ENCODE measurements at places on chromosomes 6 and 20. TPM values are rescaled to one million over a fixed set of nuclear protein-coding genes. Genes with fewer than 3 reads are reported as not detected.

TREM2 gene
- total RNA-seq = 0.59 TPM

EYS gene
- not detected for total RNA-seq

OLIG3 gene
- total RNA-seq = not detected

GRCh38 chr6:33116417-33116816, 40.6 kb downstream of the HLA-DPB1 start:
- no peak for DNase-seq

DNA sequence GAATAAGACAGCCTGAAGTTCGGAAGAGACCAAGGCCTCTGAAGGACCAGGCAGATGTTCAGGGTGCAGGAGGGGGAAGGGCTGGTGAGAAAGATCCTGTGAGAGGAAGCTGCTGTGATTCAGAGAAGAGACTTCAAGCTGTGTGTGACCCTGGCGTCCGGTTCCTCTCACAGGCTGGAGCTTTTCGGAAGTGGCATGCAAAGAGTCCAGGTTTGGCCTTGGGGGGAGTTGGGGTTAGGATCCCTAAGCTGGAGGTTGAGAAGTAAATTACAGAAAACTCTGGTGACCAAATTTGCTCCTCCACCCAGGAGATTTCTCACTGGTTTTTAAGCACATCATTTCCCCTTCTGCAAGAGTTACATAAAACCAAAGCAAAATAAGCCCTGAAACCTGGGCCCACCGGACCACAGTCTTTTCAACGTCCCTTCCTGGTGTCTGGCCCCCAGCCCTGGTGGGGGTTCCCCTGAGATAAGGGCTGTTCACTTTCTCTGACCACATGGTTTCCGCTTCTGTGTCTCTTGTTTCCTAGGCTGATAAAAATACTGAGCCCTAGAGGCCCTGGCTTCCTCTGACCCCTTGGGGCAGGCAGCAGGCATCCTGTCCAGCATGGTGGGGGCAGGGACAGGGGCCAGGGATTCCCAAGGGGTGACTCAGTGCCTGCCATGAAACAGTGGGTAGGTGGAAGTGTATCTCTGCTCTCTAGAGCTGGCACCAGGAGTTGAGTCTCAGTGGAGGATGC, 12.0 kb upstream of the LTA start:
- peak; percentile 71 for DNase-seq

DNA sequence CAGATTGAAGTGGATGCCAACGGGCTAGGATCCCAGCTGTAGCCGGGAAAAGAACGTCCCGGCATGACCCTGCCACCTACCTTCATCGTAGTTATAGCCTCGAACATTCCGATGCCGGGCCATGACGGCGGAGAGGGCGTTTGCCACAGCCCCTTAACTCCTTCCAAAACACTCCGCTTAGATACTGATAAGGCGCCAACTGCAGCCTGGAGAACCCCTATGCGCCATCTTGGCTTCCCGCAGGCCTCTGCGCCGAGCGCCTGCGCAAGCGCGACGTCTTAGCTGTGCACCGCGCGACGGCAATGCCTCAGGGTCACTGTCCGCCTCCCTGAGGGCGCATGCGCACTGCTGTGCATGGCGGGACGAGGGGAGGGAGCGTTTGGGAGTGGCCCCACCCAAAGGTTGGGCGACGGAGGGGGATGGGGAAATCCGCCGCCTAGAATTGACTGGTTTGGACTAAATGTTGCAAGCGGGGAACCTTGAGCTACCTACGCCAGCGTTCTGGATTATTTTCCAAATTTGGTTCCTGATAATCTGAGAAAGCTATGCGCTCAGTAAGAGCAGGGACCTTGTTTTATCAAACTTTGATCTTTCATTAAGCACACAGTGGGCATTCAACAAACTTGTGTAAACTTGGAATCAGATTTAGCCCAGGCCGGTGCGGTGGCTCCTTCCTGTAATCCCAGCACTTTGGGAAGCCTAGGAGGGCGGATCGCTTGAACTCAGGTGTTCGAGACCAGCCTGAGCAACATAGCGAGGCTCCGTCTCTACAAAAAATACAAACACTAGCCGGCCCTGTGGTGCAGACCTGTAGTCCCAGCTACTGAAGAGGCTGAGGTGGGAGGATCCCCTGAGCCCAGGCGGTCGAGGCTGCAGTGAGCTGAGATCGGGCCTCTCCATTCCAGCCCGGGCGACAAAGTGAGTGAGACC, at the start of gene HBS1L:
Gene HBS1L (minus strand): TSS at position 254 of the 930 bp plus-strand sequence. CDS start 131 bp downstream, at position 123.
- peak; percentile 98 for DNase-seq

- DNase-seq = no peak
Measured at GRCh38 chr6:63844287-63844686, 208.7 kb downstream of the PHF3 start.

Data from left ventricle myocardium superior (tissue), 1 donor.